Stimulated activated naive CD8-positive, alpha-beta T cell treated with anti-CD3 and anti-CD28 coated beads, Interleukin-15, amount 100 ng/mL, for 72 hours (primary cell): ENCODE measurements at places on chromosomes 12 and 14.

DNA sequence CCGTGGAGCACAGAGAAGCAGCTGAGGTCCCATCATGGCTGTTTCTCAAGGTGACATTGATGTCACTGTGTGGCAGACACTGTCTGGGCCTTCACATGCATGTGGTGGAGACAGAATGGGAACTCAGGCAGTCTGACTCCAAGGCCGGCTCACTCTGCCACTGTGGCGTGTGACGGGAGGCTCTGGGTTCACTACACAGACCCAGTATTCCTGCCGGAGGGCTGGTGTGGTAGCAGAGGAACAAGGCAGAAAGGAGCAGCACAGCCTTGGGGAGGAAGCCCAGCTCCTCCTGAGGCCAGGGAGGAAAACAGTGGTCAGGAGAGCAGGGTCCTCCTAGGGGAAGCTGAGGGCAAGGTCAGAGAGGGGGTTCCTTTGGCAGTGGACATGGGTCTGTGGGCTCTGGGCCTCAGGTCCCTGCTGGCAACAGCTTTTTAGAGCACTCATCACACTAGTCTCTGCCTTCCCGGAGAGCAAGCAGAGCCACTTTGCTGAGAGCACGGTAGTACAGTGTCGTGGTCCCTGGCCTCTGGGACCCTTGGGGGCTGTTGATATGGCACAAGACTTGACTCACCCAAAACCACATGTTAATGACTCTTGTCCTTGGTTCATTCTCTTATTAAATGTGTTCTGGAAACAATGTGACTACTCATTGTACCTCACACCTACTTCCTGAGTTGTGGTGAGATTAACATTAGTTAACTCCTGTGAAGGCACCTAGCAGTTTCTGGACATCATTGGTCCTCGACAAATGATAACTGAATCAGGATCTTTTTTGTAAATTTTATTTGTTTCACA lies 21.3 kb downstream of the DCAF4 start:
- no peak for DNase-seq

- DNase-seq = no peak
Observed at GRCh38 chr12:65787056-65787865, 37.0 kb upstream of the HMGA2 start.

DNA sequence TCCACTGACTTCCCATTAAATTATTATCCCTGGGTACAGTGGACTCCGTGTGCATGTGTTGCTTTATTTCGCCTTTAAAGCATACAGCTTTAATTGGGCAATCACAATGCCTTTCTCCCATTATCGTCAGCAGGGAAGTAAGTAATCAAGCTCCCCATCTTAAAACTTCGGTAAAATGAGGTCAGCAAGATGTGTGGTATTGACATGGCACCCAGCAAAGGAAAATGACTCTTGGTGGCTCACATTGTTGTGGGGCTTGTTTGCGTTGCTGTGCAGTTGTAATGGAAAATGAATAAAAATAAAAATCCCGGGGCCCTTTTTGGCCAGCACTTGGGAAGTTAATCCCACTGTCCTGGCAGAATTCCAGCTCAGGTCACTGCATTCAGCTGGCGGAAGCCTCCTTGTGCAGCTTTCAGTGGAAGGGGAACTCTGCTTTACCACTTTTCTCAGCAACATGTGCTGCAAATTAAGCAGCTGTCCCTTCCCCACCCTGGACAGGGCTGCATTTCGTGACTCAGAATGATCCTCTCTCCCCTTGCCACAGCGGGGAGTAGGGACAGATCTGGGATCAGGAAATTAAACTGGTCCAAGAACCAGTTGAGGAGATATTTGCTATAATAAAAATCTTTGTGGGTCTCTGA lies 13.9 kb upstream of the ATP2A2 start:
- no peak for DNase-seq

- no peak for DNase-seq
Observed at GRCh38 chr12:31326736-31327659, 1.0 kb upstream of the SINHCAF start.

DNA sequence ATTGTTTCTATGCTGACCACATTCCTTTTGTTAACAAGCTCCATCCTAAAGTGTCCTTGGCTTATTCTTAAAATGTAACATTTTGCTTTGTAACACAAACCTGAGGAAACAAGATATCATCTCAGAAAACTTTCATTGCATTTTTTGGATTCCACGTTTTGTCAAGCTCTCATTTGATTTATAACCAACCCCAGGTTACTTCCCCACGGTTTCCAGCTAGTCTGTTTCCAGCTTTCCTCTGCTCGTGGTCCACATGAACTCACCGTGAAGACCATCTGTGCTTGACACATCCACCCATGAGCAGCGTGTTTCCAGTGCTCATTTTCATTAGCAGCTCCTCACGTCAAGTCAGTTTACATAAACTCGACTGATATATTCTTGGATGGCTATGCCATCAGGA lies 6.4 kb upstream of the NKX2-8 start:
- DNase-seq = no peak

DNA sequence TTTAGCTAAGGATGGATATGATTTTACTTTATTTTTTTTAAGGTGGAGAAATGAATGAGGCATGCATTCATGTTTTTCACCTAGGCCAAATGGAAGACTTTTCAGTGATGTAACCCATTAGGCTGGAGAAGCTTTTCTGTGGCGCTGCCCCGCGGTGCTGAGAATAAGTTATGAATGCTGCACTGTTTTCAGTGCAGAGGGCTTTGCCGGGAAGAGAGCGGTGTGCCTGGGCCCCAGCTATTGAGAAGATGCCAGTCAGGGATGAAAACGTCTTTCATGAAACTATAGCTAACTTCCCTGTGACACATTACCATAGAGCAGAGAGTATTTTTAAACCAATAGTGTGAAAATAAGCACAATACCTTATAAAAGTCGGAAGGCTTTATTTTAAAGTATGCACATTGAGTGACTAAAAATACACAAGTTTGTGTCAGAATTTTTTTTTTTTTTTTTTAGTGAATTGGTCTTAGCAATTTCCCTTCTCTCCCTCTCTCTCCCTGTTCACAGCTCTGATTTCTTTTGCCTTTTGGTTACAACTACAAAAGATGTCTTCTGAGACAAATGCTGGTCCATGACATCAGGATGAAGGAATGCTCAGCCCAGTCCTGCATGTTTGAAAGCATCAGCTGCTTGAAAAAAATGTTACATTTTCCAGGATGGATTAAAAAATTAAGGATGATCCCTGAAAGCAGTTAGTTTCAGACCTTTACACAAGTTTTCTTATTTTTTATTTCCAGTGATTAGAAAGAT lies 48.3 kb downstream of the NPAS3 start:
- no peak for DNase-seq

- no peak for DNase-seq
Observed at GRCh38 chr14:29906256-29906870, 21.3 kb downstream of the PRKD1 start.

- peak; percentile 43 for DNase-seq
Observed at GRCh38 chr12:52873832-52874572, 25.2 kb upstream of the KRT78 start.

DNA sequence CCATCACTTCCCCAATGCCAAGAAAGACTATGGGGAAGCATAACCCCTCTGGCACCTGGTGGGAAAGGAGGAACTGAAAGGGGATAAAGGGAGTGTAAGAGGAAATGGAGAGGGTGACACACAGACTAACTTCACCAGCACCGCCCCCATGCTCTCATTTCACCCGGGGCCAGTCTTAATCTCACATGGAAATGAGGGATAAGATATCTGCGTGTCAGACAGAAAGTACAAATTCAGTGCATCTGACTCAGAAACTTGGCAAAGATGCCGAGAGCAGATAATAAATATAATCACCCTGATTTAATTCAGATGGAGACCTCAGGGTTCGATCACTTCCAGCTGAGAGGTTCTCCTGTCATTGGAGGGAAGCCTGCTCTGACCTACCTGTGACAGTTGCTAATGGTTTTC lies 191.6 kb downstream of the DUSP6 start:
- DNase-seq = peak; percentile 21

DNA sequence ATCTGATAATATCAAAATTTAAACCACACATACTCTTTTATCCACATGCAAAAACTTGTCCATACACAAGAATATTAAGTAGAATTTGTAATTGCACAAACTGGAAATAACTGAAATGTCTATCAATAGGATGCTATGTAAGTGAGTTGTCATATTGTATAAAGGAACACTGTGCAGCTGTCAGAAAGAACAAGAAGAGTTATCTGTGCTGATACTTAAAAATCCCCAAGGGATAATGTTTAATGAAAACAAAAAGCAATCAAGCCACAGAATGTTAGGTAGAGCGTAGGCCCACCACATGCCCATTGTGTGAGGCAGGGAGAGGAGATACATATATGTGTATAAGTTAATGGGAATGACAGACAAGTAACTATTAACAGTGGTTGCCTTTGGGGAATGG lies 25.9 kb upstream of the HIGD1C start:
- DNase-seq = no peak

GRCh38 chr14:50773632-50774541 lies 57.1 kb downstream of the NIN start:
- no peak for DNase-seq

GRCh38 chr14:85752175-85752574 lies 222.2 kb downstream of the FLRT2 start:
- DNase-seq = no peak

DNA sequence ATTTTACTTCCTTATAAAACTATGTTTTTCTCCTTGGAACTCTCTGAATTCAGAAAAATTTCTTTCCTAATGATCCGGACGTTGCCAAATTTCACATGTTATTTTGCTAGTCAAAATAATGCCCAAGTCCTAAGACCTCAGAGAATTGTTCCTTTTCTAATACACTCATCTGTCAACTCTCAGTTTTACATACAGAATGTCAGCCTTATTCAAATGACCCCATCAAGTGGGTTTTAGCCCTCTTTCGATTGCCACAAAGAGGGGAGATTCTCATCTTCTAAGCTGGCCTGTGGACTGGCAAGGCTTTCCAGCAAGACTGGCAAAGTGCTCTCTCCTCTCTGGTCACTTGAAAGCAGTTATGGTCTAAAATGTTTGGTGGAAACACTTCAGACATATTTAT lies 99.3 kb upstream of the GPHB5 start:
- DNase-seq = no peak

DNA sequence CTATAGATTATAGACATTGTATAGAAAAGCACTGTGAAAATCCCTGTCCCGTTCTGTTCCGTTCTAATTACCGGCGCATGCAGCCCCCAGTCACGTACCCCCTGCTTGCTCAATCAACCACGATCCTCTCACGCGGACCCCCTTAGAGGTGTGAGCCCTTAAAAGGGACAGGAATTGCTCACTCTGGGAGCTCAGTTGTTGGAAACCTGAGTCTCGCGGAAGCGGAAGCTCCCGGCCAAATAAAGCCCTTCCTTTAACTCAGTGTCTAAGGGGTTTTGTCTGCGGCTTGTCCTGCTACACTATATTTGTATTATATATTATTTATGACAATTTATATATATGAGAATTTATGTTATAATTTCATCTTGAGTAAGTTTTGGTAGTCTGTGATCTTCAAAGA lies 213.6 kb upstream of the AMIGO2 start:
- DNase-seq = no peak

DNA sequence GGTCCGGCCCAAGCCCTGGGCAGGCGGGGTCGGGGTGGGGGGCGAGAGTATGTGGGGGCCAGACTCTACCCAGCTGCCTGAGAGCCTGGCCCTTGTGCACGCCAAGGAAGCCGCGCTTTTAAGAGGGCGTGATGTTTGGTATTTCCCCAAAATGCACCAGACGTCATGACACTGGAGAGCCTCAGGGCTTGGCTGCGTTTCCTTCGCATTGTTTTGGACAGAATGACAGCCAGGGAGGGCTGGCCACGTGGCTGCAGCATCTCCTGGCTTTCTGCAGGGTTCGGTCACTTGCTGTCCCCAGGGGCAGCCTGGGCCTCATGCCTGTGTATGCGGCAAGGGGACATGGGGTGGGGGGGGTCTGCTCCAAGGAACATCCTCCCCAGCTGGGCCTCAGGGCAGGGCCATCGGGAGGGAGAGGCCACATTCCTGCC lies 16.1 kb upstream of the NUDT14 start:
- DNase-seq = peak; percentile 40

- DNase-seq = no peak
Observed at GRCh38 chr12:94229902-94230301, 81.5 kb downstream of the PLXNC1 start.

GRCh38 chr14:68000511-68000910 lies 180.9 kb downstream of the RAD51B start:
- DNase-seq = no peak

GRCh38 chr14:34450958-34451357 lies 11.1 kb downstream of the SPTSSA start:
- no peak for DNase-seq

DNA sequence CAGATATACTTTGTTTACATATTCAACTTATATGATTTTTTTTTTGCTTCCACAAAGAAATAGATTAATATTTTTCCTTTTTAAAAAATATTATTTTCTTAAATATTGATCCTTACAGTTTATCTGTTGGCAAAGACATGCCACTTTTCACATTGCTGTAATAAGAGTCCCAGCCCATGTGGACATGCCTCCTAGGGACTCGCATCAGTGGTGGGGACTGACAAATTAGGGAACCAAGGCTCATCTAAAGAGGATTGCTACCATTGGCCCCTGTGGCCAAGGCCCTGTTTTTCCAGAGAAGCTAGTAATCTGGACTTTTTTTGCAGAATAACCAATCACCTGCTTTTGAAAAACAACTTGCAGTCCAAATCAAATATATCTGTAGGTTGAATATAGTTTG lies 27.8 kb upstream of the BMAL2 start:
- DNase-seq = no peak

DNA sequence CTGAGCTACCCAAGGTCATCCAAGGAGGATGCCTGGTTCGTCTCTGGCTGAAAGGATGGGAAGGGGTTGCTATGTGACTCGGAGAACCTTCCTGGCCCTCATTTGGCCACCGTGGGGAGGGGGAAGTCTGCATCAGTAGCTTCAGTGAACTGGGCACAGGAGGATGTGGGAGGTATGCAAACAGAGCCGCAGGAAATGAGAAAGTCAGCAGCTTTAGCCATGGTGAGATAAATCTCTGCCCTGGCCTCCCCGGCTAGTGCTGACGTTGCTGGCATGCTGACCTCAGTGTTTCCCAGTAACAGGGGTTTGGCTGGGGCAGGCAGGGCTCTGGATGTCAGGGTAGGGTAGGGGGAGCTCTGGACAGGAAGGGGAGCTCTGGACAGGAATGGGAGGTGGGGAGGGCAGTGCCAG lies 2.3 kb upstream of the CEBPE start:
- DNase-seq = no peak

- peak; percentile 57 for DNase-seq
Observed at GRCh38 chr14:50362764-50363713, 33.6 kb downstream of the CDKL1 start.

DNA sequence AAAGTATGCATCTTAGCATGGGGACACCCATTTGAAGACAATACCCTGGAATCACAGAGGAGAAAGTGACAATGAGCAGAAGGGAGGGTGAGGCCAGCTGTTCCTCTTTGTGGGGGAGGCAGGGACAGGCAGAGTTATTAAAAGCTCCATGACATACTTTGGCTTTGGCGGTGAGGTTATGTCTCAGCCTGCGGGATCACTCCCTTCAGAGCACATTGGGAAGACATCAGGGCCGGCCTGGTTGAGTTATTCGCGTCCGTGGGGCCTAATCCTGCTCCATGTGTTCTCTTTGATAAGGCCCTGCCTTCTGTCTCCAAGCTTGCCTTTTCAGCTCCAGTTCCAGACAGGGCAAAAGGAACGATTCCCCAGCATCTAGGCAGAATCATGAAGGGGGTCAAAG lies 98.8 kb upstream of the NTF3 start:
- no peak for DNase-seq
